ENCODE measurements at places on chromosomes 3 and 15.

GRCh38 chr15:40103864-40104271 is 4.8 kb downstream of the BMF start:
- DNase-seq = no peak

GRCh38 chr3:32840086-32840841 is 22.5 kb downstream of the TRIM71 start:
- no peak for DNase-seq

DNA sequence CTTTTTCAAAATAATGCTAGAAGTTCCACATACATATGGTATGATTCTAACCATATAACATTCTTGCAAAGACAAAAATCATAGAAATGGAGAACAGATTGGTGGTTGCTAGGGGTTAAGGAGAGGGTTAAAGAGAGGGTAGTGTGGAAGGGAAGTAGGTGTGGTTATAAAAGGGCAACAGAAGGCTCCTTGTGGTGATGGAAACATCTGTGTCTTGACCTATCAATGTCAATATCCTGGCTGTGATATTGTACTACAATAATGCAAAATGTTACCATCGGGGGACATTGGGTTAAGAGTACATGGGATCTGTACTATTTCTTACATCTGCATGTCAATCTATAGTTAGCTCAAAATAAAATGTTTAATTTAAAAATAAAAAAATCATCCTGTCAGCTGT is 67.8 kb upstream of the FSIP1 start:
- no peak for DNase-seq

GRCh38 chr3:78130741-78131290 is 1090.9 kb downstream of the ROBO2 start:
- no peak for DNase-seq

DNA sequence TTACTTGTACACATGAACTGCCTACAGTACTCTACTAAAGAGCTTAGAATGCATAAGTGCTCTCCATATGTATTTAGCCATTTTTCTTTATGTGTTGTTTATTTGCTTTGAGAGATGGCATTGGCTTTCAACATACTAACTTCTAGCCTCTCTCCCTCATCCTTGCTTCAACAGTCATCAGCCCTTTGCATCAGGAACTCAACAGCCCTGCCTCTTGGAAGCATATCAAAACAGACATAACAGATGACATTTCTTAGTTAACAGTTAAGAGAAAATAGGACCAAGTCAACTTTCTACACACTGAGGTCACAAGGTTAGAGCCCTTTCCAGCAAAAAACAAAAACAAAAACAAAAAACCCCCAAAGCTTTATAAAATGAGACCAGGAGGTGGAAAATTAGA is 145.6 kb downstream of the TCF12 start:
- no peak for DNase-seq

DNA sequence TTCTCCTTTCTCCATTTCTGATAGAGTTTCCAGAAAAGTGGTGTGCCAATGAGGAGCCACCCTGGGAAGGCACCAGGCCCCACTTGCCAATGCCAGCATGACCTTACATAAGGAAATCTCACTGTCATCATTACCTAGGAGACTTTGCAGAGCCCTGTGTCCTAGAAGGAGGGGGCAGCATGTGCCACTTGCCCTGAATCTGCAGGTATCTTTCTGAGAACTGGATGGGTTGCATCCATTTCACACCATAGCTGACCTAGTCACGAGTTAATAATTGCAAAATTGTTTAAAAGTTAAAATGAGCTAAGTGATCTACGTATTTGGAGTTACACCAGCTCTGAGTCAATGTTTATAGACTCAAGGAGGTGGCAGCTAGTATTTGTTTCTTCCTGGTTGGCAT is 14.3 kb downstream of the CA12 start:
- no peak for DNase-seq

DNA sequence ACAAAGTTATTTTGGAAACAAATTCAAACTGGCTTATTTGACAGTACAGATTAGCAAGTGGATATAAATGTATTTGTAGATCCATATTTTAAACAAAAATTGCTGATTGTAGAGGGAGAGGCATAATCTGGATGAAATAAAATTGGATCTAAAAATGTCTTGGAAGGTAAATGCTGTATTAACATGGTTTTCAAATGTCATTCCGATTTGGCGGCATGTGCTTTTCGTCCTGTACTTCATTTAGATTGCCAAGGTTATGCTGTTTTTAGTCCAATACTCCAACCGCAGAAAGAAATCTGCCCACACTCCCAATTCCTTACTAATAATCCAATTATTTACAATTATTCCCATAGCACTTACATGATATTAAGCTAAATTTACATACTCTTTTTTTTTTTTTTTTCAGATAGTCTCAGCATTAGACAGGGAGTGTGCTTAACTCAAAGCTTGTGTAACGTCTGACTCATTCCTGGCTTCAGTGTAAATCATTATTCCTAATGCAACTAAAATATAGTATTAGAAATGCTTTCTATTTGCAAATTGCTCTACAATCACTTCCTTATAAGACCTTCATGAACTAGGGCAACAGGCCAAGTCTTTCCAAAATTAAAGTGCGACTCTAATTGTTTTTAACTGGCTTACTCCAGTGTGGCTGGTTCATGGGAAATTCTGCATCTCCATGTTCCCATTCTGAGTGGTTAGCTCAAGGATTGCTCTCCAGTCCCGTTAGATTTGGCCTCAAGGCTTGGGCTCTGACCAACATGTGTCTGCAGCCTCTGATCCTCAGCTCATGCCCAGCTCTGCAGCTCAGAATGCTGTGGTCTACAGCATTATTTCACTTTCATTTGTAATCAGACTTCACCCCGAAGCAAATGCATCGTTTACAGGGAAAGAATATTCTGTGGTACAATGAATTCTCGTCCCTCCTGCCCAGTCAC is 103.9 kb downstream of the FBN1 start:
- no peak for DNase-seq

GRCh38 chr15:44490622-44491021 is 46.3 kb upstream of the EIF3J start:
- no peak for DNase-seq

GRCh38 chr15:70062321-70062956 is 35.3 kb downstream of the TLE3 start:
- peak; percentile 73 for DNase-seq

- no peak for DNase-seq
Measured at GRCh38 chr15:50380089-50380488, 25.1 kb upstream of the GABPB1 start.

- no peak for DNase-seq
Measured at GRCh38 chr15:56978898-56979662, 60.6 kb downstream of the TCF12 start.

DNA sequence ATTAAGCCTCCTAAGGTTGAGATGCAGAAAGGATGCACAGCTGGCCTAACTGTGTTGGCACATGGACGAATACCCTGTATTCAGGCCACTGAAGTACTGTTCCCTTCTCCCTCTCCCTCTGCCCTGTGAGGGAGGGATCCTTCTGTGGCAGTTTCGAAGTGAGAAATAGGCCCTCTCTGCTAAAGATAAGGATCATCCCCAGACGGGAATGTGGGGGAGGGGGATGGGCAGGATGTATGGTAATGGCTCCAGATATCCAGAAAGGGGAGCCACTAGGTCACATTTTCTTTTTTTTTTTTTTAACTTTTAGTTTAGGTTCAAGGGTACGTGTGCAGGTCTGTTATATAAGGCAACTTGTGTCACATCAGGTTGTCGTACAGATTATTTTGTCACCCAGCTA is 463.1 kb downstream of the TBL1XR1 start:
- DNase-seq = no peak

- DNase-seq = no peak
Measured at GRCh38 chr15:48176112-48176511, 2.0 kb downstream of the MYEF2 start.

GRCh38 chr15:66947471-66947870 is 117.9 kb upstream of the SMAD3 start:
- DNase-seq = no peak

- no peak for DNase-seq
Measured at GRCh38 chr3:16520970-16521881, 7.7 kb upstream of the RFTN1 start.

DNA sequence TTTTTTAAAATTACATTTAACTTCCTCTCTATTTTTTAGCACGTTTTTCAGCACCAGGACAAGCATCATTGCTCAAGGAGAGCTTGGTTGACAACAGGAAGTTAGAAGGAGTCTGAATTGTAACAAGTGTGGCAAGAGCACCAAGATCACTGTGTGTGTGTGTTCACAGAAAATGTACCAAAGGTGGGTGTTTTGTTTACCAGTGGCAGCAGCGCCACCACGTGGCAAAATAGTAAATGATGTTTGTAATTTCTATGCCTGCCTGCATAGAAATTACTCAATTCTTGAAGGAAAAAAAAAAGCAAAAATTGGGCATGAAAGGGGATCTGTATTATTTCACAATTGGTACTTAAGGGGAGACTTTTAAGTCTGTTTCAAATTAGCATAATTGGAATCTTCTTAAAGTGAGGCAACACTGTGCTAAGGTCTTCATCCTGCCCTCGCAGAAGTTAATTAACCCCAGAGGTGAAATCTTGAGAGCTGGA is 7.4 kb upstream of the U2SURP start:
- peak; percentile 50 for DNase-seq

- no peak for DNase-seq
Measured at GRCh38 chr3:189635339-189635738, 4.2 kb downstream of the TP63 start.

DNA sequence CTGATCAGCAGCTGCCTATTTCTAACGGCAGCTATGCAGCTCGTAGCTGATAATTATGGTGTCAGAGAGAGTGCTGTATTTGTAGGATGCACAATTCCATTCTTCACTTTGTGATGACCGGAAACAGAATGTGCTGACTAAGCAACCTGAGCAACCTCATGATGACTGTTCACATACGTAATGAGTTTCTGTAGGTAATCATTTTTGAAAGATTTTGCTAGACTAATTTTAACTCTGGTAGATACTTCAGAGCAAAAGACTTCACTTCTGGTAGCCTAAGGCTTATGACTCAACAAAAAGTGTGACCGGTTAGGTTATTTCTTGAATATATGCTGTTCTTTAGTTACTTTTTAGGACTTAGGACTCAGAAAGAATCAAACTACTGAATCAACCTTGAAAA is 567.7 kb downstream of the NAALADL2 start:
- DNase-seq = no peak

DNA sequence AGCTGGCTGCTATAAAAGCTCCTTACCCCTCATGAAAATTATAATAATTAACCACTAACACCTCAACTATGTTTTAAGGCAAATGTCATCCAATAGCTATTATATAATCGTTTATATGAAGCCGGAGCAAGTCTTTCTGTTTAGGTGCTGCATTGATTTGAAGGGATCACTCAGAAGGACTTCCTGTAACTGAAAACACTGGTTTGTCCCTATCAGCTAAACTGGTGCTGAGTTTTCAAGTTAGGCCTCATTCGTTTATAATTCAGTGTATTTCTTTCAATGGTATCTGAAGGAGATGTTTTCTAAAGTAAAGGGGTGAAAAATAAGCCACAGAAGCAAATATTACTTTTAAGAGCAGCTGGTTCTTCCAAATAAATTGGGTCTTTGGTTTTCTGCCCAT is 14.2 kb downstream of the MEIS2 start:
- DNase-seq = no peak

DNA sequence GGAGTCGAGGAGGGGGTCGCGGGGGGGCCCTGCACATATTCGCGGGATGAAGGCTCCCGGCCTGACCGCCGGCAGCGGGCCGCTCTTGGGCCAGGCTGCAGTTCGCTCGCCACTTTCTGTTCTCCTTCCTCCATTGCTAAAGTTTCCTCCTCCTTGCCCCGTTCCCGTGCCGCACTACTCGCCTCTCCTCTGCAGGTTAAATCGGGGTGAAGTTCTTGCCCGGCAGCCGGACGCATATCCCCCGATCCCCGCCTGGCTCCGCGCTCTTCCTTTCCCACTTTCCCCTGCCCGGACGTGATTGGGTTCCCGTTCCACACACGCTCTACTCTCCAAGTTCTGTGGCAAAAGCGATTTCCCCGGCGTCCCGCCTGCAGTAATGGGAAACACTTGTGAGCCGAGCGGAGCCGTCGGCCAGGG is 556 bp downstream of the CRYBG3 start:
- DNase-seq = peak; percentile 25

DNA sequence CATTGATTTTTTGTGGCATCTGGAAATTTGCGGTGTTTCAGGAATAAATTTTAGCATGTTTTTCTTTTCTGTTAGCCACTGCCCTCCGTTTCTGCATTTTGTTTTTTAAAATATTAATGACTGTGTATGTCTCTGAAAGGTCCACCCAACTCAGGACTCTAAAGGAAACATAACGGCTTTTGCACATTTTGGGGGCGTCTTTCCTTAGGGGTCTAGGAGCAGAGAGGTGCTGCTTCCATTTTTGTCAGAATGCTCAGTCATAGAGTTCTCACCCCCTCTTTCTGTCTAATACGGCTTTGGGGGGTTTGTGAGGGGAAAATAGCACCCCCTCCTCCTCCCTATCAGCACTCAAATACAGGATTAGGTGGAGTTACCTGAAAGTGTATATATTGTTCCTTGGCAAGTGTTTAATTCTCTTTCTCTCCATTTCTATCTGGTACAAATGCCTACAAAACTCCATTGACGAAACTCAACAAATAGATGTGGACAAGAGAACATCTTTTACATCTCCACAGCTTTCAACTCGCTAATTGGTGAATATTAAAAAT is 219.4 kb downstream of the MEIS2 start:
- no peak for DNase-seq

- peak; percentile 19 for DNase-seq
Measured at GRCh38 chr3:73056014-73056844, 5.2 kb upstream of the EBLN2 start.

DNA sequence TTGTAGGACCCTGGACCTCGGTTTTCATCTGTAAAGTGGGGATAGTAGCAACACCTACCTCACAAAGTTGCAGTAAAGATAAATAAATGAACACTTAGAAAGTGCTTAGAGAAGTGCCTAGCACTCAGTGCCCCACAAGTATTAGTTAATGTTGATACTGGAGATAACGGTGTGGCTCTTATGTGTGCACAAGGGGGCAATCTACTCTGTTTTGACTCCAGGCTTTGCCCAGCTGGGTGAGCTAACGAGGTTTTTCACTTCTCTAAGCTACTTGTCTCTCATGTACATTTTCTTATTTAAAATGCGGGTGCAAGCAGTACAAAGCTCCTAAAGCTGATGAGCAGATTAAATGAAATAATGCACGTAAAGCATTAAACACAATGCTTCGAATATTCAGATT is 193.5 kb upstream of the ICE2 start:
- no peak for DNase-seq

- no peak for DNase-seq
Measured at GRCh38 chr3:38554127-38554827, 58.1 kb downstream of the EXOG start.

DNA sequence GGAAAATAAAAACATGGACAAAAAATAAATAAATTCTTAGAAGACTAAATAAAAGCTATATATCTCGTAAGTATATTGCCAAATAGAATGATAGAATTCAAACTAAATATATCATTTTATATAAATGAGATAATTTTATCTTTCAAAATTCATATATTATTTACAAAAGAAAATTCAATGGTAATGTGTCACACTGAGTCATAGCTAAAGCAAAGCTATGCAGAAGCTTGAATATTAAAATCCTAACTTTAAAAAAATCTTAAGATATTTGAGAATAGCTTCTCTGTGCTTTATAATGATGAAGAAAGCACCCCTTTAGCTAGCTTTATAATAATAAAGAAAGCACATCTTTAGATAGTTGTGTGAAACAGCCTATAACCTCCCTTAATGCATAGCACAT is 1010.8 kb downstream of the OTOL1 start:
- no peak for DNase-seq

Measured in right renal pelvis (tissue), 4 donors.